CD4-positive, alpha-beta T cell (primary cell): ENCODE measurements at places on chromosomes 1 and 21.
A peak's percentile ranks its signal among the peaks of the same experiment; 100 is the strongest.

DNA sequence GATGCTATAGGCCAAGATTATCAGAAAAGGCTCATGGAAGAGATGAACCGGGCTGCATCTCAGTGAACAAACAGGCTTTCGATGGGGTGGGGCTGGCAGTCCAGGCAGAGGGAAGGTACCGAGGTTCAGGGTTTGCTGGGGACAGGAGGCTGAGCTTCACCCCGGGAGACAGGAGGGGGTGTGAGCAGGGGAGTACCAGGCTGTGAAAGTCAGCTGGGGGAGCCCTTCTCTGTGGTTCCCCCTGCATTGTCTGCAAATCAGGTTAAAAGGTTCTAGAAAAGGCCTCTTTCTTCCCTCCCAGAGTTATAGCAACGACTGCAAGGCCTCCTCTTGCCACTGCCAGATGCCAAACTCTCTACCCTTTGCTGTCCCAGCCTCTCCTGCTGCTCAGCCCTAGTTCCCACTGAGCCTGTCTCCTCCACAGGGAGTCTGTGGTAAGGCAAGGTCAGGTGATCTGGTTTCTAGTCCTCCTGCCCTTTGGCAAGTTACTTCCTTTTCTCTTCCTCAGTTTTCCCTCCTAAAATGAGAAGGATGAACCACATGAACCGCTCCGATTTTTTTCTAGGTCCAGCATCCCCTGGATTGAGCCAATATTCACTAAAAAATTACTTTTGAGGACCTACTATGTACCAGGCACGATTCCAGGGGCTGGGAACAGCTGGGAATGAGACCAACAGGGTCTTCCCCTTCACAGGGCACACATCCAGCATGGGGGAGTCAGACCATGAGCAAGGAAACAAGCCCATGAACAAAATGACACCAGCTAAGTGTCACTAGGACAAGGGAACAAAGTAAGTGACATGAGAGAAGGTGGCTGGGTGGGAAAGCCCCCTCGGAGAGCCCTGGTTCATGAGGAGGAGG, 7.2 kb downstream of the LAD1 start:
- no peak for DNase-seq
- no peaks in the 10 kb centered on the region for H3K36me3 ChIP-seq
- H3K27me3 ChIP-seq: peaks cover 4% of the 10 kb centered on the region

GRCh38 chr1:22517956-22518355, 45.3 kb upstream of the EPHA8 start:
- DNase-seq: no peak
- peaks cover 88% of the 10 kb centered on the region for H3K36me3 ChIP-seq
- no peaks in the 10 kb centered on the region for H3K4me1 ChIP-seq
- no peak overlapping the region for H3K27ac ChIP-seq
- no peak overlapping the region for H3K4me3 ChIP-seq
- no peaks in the 10 kb centered on the region for H3K27me3 ChIP-seq

- DNase-seq: no peak
- H3K27ac ChIP-seq: peak overlapping the region; percentile 97
These were observed 10.3 kb downstream of the LAPTM5 start for GRCh38 chr1:30747033-30748008.

GRCh38 chr1:156805766-156806511, 10.7 kb downstream of the SH2D2A start:
- no peak overlapping the region for H3K4me3 ChIP-seq
- H3K36me3 ChIP-seq: peaks cover 58% of the 10 kb centered on the region
- peaks cover 59% of the 10 kb centered on the region for H3K4me1 ChIP-seq
- H3K27ac ChIP-seq: no peak overlapping the region
- H3K27me3 ChIP-seq: no peaks in the 10 kb centered on the region

DNA sequence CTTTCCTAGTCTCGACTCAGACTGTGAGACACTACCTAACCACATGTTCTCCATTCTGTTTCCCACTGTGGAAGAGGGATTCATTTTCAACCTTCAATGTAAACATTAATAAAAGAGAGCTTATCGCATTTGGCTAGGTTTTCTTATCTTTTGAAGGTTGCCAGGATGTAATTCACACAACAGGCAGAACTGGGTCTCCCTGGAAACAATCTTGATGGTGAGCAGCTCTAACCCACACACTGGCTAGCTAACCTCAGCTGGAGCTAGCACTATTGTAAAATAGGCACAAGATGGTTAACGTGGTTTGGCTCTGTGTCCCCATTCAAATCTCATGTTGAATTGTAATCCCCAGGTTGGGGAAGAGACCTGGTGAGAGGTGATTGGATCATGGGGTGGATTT, 75.1 kb downstream of the ZSCAN20 start:
- H3K27ac ChIP-seq: no peak overlapping the region
- no peaks in the 10 kb centered on the region for H3K36me3 ChIP-seq
- no peaks in the 10 kb centered on the region for H3K4me1 ChIP-seq
- DNase-seq: no peak
- peaks cover 9% of the 10 kb centered on the region for H3K27me3 ChIP-seq
- H3K4me3 ChIP-seq: no peak overlapping the region
